ENCODE measurements at places on chromosomes 2 and 18. TPM values are rescaled to one million over a fixed set of nuclear protein-coding genes. Genes with fewer than 3 reads are reported as not detected.
A peak's percentile ranks its signal among the peaks of the same experiment; 100 is the strongest.

GRCh38 chr18:58264840-58265239 is 220.8 kb downstream of the NEDD4L start:
- no peak overlapping the region for H3K4me3 ChIP-seq
- H3K27me3 ChIP-seq = peaks cover 1% of the 10 kb centered on the region
- DNase-seq = no peak
- H3K27ac ChIP-seq = no peak overlapping the region

- H3K27me3 ChIP-seq = no peaks in the 10 kb centered on the region
- H3K4me1 ChIP-seq = no peaks in the 10 kb centered on the region
- no peak overlapping the region for H3K27ac ChIP-seq
- no peak for DNase-seq
- H3K4me3 ChIP-seq = no peak overlapping the region
Observed at GRCh38 chr2:238593236-238593635, 166.5 kb downstream of the ASB1 start.

Gene LTBP1
- total RNA-seq = 0.10 TPM

Gene ASB18
- not detected for total RNA-seq

GRCh38 chr2:160324161-160324800 is 124.2 kb upstream of the ITGB6 start:
- H3K27me3 ChIP-seq = no peaks in the 10 kb centered on the region
- peaks cover 4% of the 10 kb centered on the region for H3K36me3 ChIP-seq
- H3K4me3 ChIP-seq = no peak overlapping the region
- DNase-seq = peak; percentile 62
- H3K4me1 ChIP-seq = peaks cover 80% of the 10 kb centered on the region

GRCh38 chr2:43218702-43219382 is 7.6 kb downstream of the ZFP36L2 start:
- peak; percentile 79 for DNase-seq
- peak overlapping the region; percentile 95 for H3K27ac ChIP-seq
- peaks cover 42% of the 10 kb centered on the region for H3K4me1 ChIP-seq
- H3K36me3 ChIP-seq = peaks cover 28% of the 10 kb centered on the region
- no peaks in the 10 kb centered on the region for H3K27me3 ChIP-seq

DNA sequence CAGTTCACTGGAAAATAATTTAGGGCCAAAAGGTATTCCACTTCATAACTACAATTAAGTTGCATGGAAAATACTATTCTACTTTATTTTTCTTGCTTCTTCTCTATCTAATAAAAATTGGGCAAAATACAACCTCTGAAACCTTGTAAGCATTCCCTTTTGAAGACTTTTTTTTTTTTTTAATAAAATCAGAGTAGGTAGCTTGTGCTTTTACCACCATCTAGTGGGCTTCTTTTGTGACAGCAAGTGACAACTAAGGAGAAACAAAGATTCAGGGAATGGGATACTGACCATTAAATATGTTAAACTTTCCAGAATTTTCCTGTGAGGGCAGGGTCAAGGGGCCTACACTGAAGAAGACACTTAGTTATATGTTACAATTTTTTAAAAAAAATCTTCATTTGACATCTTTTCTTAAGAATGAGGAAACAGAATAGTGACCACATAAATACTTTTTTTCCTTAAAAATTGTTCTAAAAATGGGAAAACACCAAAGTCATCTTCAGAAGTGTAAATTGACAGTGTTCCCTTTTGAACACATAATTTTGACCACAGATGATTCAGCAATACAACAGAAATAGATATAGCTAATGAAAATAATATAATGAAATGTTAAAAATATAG is 1183.2 kb upstream of the ACVR2A start:
- H3K4me3 ChIP-seq = no peak overlapping the region
- no peaks in the 10 kb centered on the region for H3K36me3 ChIP-seq
- H3K27me3 ChIP-seq = no peaks in the 10 kb centered on the region
- no peak overlapping the region for H3K27ac ChIP-seq
- H3K4me1 ChIP-seq = no peaks in the 10 kb centered on the region

Gene TRAF3IP1
- total RNA-seq = 9.3 TPM

Gene ACMSD
- not detected for total RNA-seq

DNA sequence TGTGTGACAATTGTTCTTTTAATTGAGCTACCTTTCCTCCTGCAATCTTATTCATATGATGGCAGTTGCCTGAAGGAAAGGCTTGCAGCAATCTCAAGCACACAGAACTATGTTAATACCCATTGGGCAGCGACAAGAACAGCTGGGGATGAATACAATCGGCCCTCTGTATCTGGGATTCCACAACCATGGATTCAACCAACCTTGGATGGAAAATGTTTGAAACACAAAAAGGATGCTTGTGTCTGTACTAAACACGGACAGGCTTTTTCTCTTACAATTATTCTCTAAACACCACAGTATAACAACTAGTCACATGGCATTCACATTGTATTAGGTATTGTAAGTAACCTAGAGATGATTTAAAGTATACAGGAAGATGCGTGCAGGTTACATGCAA is 256.1 kb upstream of the SIX2 start:
- H3K27me3 ChIP-seq = peaks cover 17% of the 10 kb centered on the region
- H3K27ac ChIP-seq = no peak overlapping the region
- no peak for DNase-seq
- no peaks in the 10 kb centered on the region for H3K4me1 ChIP-seq

Gene GALR1
- not detected for total RNA-seq

Gene OTOS
- not detected for total RNA-seq

DNA sequence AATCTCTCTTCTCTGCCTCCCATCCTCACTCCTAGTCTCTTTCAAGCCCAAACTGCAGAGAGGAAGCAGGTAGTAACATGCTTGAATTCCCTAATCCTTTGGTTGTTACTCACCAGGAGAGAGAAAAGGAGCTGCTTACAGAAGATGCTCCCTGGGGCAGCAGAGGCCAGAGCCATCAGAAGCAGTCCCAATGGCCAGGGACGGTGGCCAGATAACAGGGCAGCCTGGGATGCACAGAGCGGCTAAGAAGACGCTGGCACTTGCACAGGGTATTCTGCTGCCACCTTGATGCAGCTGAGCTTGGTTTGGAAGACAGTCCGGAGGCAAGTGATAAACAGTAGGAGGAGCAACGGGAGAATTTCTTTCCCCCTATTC is 250 bp downstream of the DSC1 start:
- H3K27ac ChIP-seq = no peak overlapping the region
- no peak overlapping the region for H3K4me3 ChIP-seq
- no peaks in the 10 kb centered on the region for H3K4me1 ChIP-seq
- H3K27me3 ChIP-seq = no peaks in the 10 kb centered on the region

GRCh38 chr2:18005411-18005810 is 126.9 kb downstream of the KCNS3 start:
- H3K4me1 ChIP-seq = no peaks in the 10 kb centered on the region
- H3K4me3 ChIP-seq = no peak overlapping the region
- H3K36me3 ChIP-seq = no peaks in the 10 kb centered on the region
- DNase-seq = no peak

Gene NOSTRIN
- not detected for total RNA-seq

Gene RRM2
- total RNA-seq = 523 TPM

DNA sequence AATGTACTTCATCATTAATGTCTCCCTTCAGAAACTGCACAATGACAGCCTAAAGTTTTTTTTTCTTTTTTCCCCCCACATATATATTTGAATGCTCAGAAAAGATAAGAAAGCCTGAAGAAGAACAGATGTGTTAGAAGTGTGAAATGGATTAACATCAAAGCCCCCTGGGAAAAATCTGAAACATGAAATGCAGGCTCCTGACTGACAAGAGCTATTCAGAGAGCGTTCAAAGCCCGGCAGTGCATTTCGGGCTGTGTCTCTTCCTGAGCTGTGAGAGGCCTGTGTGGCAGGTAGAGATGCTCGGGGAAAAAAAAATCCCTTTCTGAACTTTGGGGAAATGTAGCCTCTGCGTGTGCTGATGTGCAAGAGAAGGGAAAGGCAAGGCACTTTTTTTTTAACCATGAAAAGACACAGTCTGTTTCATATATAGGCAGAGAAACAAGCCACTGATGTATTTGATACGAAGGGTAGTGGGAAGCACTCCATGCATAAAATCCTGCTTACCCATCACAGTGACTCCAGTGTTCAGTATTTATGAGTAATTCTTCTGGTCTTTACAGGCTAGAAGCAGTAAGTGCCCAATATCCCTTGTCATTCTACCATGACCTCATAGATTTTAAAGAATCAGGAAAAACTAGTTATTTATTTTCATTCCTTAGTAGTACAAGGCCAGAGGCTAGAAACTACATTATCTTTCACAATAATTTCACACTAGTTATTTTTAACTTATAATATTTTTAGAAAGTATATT is 1574.2 kb upstream of the PIK3C3 start:
- no peaks in the 10 kb centered on the region for H3K4me1 ChIP-seq
- no peaks in the 10 kb centered on the region for H3K27me3 ChIP-seq
- no peaks in the 10 kb centered on the region for H3K36me3 ChIP-seq

Gene PLCL1
- total RNA-seq = 1.7 TPM

Gene ITGB6
- total RNA-seq = not detected

DNA sequence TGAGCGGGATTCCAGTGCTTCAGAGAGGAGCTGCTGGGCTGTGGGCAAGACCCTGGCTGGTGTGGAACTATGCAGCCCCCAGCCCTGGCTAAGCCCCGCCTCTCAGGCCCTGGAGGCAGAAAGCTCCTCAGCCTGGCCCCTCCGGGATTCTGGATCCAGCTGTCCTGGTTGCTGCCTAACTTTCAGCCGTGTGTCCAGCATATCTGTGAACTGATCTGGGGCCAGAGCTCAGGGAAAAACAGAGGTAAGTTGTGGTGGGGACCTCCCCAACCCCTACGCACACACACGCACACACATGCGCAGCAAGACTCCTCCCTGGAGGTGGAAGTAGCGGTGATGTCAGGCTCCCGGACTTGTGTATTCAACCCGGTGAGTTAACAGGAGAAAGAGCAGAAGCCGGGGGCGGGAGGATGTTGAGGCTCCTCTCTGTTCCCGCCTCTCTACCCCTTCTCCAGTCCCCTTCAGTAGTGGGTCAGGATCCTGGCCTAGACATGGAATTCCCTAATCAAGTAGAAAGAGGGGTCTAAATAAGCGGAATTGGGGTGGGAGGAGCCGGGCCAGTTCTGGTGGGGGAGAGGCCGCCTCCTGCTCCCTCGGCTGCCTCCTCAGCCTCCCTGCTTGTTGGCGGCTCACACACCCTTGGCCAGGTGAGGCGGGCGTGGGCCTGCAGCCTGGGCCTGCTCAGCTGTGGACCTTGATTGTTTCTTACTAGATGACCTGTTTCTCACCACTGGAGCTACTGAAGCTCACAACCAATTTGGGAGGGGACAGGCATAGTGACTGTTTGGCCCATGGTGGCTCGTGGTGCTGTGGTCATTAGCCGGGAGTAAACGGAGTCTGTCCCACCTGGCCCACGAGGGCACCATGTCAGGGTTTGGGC is 33.4 kb downstream of the SIX2 start:
- H3K36me3 ChIP-seq = no peaks in the 10 kb centered on the region
- H3K4me1 ChIP-seq = no peaks in the 10 kb centered on the region
- DNase-seq = peak; percentile 18
- H3K27ac ChIP-seq = no peak overlapping the region

Gene EFHD1
- 0.61 TPM for total RNA-seq

Gene FAM117B
- total RNA-seq = 5.9 TPM

All from activated CD4-positive, alpha-beta memory T cell treated with anti-CD3 and anti-CD28 coated beads for 36 hours (primary cell).